COR-L47 (cell line): ENCODE measurements at places on chromosomes 4 and X.
A peak's percentile ranks its signal among the peaks of the same experiment; 100 is the strongest.

- peak; percentile 76 for DNase-seq
Observed at GRCh38 chr4:109574931-109575804, 15.1 kb downstream of the MCUB start.

DNA sequence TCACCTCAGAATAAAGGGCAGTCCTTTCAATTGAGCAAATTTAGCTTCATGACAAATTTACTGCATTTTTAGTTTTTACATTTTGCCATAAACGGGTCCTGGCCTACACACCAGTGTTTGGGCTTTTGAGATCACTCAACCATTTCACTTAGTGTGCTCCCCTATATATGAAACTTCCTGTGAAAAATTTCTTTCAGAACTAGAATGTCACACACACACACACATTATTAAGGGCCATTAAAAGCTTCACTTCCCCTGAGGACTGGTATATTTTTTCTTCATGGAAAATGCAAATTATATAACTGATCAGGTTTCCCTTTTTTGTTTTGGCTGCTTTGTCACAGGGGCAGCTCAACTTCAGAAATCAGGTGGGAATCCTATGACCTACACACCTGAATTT, 206.5 kb downstream of the ENOX2 start:
- DNase-seq = no peak

GRCh38 chr4:22500831-22501714, 14.8 kb downstream of the ADGRA3 start:
- no peak for DNase-seq

GRCh38 chr4:74675673-74676279, 118.5 kb downstream of the BTC start:
- peak; percentile 44 for DNase-seq

DNA sequence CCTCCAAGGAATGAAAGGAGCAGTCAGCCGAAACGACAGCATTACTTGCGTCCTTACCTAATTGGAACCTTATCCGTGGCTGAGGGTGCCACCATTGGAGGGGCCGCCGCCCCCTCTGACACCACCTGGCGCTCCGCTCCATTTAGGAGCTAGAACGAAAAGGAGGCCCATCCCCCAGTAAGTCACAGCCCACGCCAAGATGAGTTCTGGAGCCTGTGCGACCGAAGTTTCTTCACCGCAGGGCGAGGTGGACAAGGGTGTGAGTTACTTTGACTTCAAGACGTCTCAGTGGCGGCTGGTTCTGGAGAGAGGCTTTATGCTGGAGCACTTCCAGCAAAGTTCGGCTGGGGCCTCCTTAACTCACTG, 729 bp upstream of the IRF2 start:
- DNase-seq = no peak

- DNase-seq = no peak
Observed at GRCh38 chr4:80134936-80135701, 62.1 kb upstream of the ANTXR2 start.

DNA sequence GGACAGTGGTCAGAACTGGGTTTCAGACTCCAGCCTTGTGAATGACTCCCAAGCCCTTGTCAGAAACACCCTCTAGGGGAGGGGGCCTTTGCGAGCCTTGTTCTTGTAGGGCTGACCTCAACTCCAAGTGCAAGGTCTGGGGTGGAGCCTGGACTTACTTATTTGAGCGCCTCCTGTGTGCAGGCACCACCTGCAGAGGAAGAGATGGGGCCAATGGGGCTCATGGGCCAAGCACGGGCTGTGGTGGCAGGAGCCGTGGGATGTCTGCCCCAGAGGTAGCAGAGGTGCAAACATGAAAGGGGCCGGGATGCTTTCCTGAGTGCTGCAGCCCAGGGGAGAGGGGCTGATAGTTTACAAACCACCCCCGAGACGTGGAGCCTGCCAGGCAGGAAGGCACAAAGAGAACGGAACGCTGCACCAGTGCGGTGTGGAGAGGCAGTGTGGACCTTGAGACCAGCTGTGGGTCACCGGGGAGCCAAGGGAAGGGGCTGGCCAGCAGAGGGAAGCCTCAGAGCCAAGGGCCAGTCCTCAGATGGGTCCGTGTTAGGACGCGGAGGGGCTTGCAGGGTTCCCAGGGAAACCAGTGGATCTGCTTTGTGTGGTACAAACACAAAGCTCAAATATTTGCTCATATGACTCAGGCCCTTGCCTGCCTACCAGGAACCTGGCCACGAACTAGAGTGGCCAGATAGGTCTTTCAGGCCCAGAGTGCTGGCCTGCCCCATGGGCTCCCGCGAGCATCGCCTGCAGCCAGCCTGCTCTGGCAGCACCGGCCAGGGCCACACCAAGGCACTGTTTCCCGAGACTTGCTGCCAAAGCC, 8.7 kb upstream of the TADA2B start:
- DNase-seq = no peak

DNA sequence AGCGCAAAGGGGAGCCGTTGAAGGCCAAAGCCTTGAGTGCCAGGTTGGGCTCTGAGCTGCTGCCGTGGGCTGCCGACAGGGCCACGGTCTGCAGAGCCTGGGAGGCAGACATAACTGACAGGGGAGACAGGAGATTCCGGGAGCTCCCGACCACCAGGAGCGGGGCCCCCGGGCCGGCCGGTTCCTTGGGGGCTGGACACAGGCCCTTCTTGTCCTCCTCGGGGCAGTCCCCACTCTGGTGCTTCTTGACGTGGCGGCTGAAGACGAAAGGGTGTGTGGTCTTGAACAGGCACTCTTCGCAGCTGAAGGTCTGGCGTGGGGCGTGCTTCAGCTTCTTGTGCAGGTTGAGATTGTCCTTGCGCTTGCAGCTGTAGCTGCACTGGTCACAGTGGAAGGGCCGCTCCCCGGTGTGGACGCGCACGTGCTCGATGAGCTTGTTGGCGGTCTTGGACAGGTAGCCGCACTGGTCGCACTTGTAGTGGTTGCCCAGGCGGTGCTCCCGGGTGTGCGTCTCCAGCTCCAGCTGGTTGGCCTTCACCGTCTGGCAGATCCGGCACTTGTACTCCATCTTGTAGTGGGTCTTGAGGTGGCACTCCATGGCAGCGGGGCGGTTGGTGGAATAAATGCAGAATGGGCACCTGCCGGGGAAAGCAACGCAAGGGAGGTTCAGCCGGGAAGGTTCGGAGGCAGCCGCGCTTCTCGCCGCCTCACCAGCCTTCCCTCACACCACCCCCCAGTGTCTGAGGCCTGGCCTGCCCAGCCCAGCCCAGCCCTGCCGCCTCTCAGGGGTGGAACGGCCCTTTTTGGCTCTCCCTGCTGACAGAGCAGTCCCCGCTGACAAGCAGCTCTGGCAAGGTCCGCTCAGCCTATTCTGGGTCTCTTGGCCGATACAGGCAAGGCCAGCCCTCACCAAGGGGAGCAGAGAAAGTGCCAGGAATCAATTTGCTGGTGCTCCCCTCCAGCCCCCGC, 81.3 kb downstream of the C4orf51 start:
- no peak for DNase-seq

DNA sequence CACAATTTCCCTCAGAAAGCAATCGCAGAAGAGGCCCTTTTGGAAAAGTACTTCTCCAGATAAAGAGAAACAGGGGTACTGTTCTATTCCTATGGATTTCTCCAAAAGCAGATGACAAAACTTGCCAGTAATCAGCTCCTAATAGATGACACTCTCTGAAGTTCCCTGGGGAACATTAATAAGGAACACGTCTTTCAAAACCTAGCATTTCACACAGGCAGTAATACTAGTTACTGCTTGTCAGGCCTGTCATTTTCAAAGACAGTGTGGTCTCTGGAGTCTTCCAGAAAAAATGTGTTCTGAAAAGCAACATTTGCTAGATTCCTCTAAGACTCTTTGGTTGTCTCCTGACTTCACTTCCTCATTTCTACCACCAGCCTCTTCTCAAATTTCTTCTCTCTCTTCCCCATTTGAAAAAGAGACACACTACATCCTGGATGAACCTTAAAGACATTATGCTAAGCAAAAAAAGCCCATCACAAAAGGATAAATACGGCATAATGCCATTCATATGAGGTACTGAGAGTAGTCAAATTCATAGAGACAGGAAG, 47.3 kb downstream of the CHRDL1 start:
- DNase-seq = no peak

GRCh38 chr4:86007042-86007441, 352.8 kb downstream of the MAPK10 start:
- no peak for DNase-seq

DNA sequence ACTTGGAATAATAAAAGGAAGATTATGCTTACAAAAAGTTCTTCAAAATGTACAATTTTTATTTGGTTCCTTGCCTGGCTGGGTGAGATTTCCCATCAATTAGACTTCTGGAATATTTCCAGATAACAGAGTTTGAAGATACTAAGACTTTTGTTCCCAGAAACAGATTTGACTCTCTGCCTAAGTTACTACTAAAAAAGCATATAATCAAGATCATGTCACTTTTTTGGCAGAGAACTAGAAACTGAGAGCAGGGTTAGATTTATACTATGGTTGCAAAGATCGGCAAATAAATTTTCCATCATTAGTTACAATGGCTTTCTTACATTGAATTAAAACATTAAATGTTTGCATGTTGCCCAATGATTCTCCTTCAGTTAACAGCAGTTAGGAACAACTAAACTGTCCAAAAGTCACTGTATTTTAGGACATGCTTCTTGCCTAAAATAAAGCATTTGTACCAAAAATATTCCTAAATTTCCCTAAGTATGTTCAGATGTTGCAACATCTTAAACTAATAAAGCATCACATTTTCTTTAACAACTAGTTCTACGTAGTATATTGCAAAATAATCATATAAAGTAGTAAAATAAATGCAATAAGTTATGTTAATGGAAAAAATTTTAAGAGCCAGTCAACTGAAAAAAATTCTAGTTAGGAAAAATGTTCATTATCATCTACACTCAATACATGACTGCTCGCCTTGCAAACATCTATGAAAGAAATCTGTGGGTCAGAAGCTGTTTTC, 73.0 kb downstream of the SEC24D start:
- DNase-seq = no peak

- no peak for DNase-seq
Observed at GRCh38 chr4:145189981-145190380, 9.6 kb upstream of the OTUD4 start.

- DNase-seq = no peak
Observed at GRCh38 chr4:127214931-127215330, 417.8 kb upstream of the INTU start.

- DNase-seq = no peak
Observed at GRCh38 chr4:74524985-74525384, 80.0 kb downstream of the AREG start.

- no peak for DNase-seq
Observed at GRCh38 chr4:106627051-106627450, 258.5 kb upstream of the GIMD1 start.

DNA sequence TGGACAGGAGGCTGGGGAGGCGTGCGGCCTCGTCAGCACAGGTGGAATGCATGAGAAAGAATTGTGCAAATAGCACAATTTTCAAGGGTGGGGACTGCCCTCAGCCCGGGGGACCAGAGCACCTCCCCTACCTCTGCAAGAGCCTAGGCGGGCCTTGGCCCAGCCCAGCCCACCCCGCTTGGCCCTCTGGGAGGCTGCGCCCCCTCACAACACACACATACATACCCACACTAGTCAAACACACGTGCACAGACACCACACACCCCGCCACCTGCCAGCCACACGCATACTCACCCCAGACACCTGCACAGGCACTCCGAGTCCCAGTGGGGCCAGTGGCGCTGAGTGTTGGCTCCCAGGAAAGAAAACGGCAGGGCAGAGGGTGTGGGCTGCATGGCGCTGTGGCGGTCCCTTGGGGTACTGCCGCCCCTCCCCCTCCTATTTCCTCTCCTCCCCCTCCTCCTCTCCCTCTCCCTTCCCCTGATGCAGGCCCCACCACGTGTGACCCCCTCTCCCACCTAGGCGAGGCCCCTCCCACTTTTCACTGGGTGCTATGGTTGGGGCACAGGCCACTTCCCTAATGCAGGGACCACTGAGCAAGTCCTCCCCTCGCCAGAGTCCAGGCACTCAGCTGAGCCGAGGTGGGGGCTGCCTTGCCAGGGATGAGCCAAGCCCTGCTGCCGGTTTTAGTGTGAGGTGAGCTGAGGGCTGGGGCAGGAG, 84.5 kb downstream of the FAM53A start:
- DNase-seq = no peak

DNA sequence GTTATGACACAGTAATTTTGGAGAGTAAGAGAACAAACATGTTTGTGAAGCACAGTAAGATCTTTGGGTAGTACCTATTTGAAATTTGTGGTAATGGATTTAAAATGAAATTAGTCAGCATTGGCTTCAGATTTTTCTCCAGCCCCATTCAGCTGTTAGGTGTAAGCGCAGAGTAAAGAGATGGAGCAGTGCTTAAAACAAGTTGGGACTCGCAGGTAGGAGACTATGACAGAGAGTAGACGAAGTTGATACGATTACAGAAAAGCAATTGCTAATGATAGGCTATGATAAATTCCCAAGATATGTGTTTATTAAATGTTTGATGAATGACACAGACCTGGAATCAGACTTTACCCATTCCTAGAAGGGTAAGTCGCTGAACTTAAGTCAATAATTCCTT, 72.6 kb downstream of the CHIC2 start:
- DNase-seq = no peak

GRCh38 chr4:52933738-52934137, 71.6 kb downstream of the RASL11B start:
- no peak for DNase-seq

- no peak for DNase-seq
Observed at GRCh38 chr4:174096999-174097398, 186.5 kb downstream of the FBXO8 start.

DNA sequence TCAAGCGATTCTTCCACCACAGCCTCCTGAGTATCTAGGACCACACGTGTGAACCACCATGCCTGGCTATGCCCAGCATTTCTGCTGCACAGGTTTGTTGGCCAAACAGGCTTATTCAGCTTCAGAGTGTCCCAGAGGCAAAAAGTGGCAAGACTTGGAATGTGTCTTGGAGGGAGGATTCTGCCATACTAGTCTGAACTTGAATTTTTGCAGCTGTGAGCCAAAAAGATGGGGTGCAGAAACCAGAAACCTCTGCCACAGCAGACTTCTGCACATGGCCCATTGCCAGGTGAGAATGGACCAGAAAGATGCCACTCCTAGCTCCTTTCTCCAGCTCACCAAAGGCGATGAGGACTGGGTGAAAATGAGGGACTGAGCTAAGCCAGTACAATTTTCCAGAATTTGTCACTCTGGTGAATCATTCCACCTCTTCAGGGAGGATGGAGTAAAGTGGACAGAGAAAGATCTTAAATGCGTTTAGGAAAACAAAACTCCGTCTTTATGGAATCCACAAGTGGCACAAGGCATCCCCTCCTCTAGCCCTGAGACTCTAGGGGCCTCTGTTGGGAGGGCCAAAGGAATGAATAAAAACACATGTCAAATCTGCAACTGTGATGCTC, 369.1 kb upstream of the CLNK start:
- DNase-seq = no peak

DNA sequence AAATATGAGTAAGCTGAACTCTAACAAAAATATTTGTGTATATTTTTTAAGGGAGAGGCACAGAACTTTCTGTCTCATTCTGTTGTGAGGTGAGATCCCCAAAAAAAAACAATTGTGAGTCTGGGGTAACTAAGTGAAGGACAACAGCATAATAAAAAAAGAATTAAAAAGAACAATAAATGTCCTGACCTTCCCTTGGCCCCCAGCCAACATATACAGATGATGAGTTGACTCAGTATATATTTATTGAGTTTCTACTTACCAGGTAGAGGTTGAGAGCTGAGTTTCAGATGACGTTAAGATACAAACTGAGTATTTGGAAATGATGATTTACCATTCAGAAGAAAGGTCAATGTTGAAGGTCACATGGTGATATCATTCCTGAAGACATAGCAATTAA, 239.5 kb downstream of the KCNIP4 start:
- DNase-seq = no peak

- DNase-seq = no peak
Observed at GRCh38 chr4:26713563-26714151, 129.8 kb downstream of the TBC1D19 start.

- DNase-seq = no peak
Observed at GRCh38 chrX:40279762-40280161, 182.0 kb upstream of the BCOR start.
